ENCODE measurements at places on chromosomes 1 and 21.

GRCh38 chr1:169909499-169909898 is 15.8 kb upstream of the SCYL3 start:
- no peak for DNase-seq

DNA sequence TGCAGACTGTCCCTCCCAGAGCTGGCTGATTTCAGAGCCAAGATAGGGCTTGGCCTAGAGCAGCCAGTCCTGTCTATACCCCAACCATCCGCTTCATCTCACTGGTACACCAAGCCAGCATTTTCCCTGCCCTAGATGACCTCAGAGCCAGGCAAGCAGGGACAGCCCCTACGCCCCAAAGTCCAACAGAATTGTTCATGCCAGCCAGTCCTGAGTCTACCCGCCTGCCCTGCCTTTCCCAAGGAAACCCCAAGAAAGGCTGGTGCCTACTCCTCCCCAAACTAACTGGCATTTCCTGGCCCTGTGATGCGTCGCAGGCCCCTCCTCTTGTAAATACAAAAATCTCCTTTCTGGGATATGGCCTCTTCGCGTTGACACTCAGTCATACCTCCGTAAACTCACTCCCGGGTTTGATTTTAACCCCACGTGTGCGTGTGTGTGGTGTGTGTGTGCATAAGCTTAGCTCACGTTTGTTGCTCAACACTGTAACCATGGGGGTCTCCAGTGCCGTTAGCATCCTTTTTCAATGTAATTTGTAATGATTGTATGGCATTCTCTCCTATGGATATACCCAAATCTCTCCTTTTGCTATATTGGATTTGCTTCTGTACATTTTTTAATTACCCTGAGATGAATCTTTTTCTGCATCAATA is 75.3 kb downstream of the SIK1 start:
- DNase-seq = no peak

GRCh38 chr1:219138747-219139146 is 34.9 kb upstream of the LYPLAL1 start:
- no peak for DNase-seq

- DNase-seq = no peak
These were observed 59.5 kb downstream of the MRPS6 start for GRCh38 chr21:34132926-34133325.

- DNase-seq = no peak
These were observed 27.9 kb downstream of the DOP1B start for GRCh38 chr21:36184545-36184944.

DNA sequence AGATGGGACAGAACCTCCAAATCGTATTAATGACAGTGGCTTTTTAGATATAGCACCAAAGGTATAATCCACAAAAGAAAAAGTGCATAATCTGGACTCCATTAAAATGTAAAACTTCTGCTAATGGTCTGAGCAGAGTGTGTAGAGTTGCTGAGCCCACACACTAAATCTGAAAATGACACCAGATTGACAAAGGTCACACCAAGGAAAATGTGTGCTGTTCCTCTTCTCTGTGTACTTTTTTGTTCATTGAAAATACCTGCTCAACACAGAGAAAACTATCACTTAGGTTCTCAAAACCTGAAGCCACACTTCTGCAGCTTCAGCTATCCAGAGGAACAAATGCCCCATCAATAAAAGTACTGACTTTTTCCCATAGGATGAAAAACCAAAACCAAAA is 146.2 kb downstream of the AK5 start:
- no peak for DNase-seq

GRCh38 chr21:21547368-21547953 is 549.3 kb downstream of the NCAM2 start:
- DNase-seq = peak; percentile 69

DNA sequence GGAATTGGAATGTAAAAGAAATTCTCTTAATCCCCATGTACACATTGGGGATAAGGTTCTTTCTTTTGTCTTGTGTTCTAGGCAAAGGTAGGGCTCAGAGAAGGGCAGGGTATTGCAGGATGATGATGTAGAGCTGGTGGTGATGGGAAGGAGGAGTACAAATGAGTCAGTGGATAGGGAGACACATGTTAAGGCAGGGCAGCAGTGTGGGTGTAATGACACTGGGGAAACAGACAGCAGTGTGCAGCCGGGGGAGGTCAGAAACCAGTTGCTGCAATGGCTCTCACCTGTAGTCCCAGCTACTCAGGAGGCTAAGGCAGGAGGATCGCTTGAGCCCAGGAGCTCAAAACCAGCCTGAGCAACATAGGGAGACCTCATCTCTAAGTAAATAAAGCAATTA is 5.1 kb downstream of the NLRP3 start:
- no peak for DNase-seq

GRCh38 chr1:90391126-90391525 is 326.0 kb downstream of the BARHL2 start:
- no peak for DNase-seq

DNA sequence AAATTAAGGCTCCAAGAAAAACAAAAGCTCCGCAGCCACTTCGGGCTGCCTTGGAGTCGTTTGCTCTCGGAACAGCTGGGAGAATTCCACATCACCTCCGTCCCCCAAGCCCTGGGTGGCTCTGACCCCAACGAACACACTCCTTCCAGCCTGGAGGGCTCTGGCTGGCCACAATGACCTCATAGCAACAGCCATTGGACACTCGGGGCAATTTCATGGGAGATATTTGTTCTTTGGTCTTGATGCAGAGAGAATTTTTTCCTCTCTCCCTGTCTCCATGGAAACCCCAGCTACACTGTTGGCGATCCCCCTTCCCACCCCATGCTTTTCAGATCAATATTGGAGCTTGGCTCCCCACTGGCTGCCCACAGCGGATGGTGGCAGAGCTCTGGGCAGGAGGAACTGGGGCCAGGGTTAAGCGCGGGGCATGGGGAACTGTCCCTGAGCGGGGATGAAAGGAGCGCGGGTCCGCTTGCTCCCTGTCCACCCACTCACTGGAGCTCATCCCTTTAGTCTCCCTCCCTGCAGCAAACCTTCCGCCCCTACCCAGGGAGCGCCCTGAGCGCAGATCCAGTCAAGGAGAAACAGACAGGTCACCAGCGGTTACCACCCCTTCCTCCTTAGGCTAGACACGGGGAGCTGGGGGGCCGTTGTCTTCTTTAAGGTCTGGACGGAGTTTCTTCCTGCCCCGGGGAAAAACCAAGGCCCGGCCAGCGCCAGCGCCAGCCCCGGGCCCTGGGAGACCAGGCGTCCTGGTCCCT is 1.2 kb downstream of the WNT4 start:
- no peak for DNase-seq

- no peak for DNase-seq
These were observed 138.0 kb downstream of the DHRS3 start for GRCh38 chr1:12480041-12480440.

- no peak for DNase-seq
These were observed 262.5 kb upstream of the B3GALT2 start for GRCh38 chr1:193448682-193449461.

GRCh38 chr1:223780949-223781348 is 64.8 kb downstream of the TP53BP2 start:
- no peak for DNase-seq

GRCh38 chr1:32907435-32907834 is 6.2 kb upstream of the TMEM54 start:
- DNase-seq = peak; percentile 24

- DNase-seq = no peak
These were observed 290.5 kb downstream of the AJAP1 start for GRCh38 chr1:4944911-4945310.

DNA sequence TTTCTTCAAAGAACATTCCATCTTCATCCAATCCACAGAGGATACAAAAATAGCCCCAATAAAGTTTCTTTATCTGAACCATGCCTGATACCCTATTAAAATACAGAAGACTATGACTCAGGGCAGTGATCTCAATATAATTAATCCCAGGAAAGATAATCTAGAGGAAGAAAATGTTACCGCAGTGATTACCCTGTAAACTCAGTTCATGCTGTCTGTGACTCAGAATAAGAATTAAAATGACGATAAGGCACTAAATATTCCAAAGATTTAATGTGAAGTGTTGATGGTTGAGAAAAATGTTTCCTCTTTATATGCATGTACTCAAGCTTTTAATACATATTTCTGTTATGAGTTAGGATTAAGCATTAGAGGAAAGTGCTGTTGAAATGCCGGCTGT is 88.6 kb upstream of the LYPLAL1 start:
- no peak for DNase-seq

DNA sequence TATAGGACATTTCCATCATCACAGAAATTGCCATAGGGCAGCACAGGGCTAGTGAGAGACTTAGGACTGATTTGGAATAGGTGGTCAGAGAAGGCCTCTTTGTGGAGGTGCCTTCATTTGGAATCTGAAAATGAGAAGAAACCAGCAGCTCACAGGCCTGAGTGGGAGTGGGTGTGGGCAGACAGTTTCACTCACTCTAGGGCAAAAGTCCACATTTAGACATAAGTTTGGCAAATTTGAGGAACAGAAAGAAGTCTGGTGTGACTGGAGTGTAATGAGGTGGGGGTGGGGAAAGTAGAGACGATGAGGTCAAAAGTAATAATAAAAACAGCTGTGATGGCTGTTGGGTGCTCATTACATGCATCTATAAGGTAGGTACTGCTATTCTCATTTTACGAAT is 22.4 kb upstream of the BCAR3 start:
- DNase-seq = no peak

All from OCI-M1 (cell line).